Esophagus squamous epithelium (tissue), 5 donors: ENCODE measurements at places on chromosomes 11 and 22.

- DNase-seq: no peak
- no peak overlapping the region for H3K4me3 ChIP-seq
- H3K27me3 ChIP-seq: no peaks in the 10 kb centered on the region
- no peaks in the 10 kb centered on the region for H3K36me3 ChIP-seq
- no peaks in the 10 kb centered on the region for H3K4me1 ChIP-seq
Measured at GRCh38 chr11:70778883-70779282, 380.6 kb downstream of the CTTN start.

DNA sequence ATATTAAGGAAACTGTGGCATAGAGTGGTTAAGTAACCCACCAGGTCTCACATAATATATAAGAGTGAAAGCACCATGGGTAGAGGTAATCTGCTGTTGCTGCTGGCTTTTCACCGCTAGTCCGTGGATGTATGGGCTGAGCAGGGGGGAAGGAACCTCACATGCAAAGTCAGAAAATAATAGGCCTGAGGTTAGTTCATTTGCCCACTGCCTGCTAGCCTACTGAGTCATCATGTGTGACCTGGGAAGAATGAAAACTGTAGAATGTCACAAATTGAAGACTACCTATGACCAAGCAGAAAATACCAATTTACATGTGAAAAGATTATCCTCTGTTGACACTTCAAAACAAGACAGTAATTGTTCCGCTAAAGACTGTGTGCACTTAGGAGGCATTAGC lies 560.1 kb upstream of the FAT3 start:
- DNase-seq: no peak
- no peaks in the 10 kb centered on the region for H3K27me3 ChIP-seq
- H3K36me3 ChIP-seq: no peaks in the 10 kb centered on the region
- H3K27ac ChIP-seq: no peak overlapping the region

GRCh38 chr22:20203552-20204201 lies 52.8 kb upstream of the CCDC188 start:
- no peak for DNase-seq
- peaks cover 17% of the 10 kb centered on the region for H3K27me3 ChIP-seq
- H3K36me3 ChIP-seq: no peaks in the 10 kb centered on the region
- no peak overlapping the region for H3K4me3 ChIP-seq

GRCh38 chr11:126465573-126466188 lies 110.2 kb downstream of the ST3GAL4 start:
- H3K27ac ChIP-seq: no peak overlapping the region
- H3K27me3 ChIP-seq: no peaks in the 10 kb centered on the region
- H3K36me3 ChIP-seq: no peaks in the 10 kb centered on the region
